ENCODE measurements at places on chromosomes 3 and 15.

- DNase-seq, result no peak
These were observed 55.9 kb downstream of the SGO1 start for GRCh38 chr3:20130106-20130505.

DNA sequence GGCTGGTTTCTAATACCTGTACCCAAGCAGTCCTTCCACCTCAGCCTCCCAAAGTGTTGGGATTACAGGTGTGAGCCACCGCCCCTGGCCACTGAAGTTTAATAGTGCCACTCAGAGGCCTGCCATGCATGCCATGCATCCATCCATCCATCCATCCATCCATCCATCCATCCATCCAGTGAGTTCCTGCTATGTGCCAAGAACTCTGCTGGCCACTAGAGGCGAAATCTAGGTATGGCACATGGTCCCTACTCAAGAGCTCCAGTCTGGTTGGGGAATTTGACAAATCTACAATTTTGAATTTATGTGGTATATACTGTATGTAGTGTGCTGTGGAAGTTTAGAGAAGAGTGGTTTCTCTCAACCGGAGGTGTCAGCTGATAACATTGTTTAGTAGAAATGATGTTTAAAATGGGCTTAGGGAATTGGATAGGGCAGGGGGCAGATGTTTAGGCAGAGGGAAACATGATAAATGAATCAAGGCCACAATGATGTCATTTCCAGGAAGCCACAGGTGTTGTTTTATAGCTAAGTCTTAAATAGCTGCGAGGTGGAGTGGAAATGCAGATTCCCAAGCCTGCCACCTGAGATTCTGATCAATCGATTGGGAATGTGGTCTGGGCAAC lies 384.4 kb upstream of the C2CD4B start:
- DNase-seq, result peak; percentile 47

GRCh38 chr3:158896729-158897128 lies 94.9 kb downstream of the MFSD1 start:
- no peak for DNase-seq

DNA sequence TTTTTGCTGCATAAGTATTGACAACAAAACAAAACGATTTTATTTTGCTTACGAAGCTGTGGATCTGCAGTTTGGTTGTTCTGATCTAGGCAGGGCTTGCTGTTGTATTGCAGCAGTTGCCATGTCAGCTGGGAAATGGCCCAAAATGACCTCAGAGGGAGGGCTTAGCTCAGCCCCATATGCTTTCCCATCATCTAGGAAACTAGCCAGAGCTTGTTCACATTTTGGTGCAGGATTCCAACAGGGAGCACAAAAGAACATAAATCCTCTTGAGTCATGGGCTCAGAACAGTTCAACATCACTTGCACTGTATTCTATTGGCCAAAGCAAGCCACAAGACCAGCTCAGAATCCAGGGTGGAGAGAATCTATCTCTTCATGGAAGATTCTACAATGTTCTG lies 42.2 kb upstream of the ROBO2 start:
- peak; percentile 8 for DNase-seq

DNA sequence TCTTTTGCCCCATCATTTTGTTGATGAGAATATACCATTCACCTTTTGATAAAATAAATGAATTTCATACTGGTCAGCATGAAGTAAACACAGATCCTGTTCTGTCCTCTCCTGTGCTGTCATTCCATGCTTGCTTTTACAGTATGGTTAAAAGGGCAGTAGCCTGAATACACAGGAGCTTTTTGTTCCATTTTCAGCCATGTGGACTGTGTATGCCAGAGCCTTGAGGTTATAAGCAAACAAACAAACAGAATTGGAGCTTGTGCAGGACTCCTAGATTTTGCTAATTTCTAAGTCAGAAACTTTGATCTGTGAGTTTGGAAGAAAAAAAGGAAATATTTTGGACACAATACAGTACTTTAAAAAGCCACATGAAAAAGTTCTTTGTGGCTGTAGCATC lies 91.9 kb downstream of the LRRC28 start:
- DNase-seq, result no peak

All from kidney tubule cell (primary cell).